ENCODE measurements at places on chromosomes 5 and 9. TPM values are rescaled to one million over a fixed set of nuclear protein-coding genes. Genes with fewer than 3 reads are reported as not detected.

The GPR21 gene
- polyA plus RNA-seq, result 0.32 TPM

DNA sequence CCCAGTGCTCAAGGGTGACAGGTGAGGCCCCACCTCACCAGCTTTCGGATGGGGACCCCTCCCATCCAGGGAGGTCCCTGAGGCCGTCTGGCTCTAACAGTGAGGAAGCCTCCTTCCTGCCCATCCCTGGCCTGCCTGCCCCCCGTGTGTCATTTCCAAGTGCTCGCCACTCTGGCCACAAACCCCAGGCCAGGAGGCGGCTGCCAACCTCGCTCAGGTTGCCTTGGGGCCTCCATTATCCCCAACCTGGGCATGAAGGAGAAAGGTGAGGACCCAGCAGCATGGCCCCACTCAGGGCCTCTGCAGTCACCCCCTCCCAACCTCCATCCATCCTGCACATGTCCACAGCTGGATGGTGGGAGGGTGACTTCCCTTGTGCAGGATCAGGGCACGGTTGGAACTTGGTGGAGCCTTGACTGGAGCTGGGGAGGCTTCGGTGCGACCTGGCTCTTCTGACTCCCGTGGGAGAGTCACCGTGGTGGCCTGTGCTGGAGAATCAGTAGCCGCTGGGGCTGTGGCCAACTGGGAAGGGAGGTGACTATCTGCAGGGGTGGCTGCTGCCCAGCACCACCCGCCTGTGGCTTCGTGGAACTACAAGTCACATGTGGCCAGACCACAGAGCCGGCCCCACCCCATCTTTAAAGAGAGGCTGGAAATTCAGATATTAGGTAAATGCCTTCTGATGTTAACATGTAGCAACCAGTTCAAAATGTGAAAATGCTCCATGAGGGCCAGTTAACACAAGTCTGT is 37.5 kb upstream of the GFPT2 start:
- no peak for DNase-seq
- no peaks in the 10 kb centered on the region for H3K4me1 ChIP-seq
- H3K27me3 ChIP-seq, result no peaks in the 10 kb centered on the region
- H3K36me3 ChIP-seq, result no peaks in the 10 kb centered on the region

GRCh38 chr5:124297826-124298225 is 448.6 kb downstream of the ZNF608 start:
- no peak overlapping the region for H3K4me3 ChIP-seq
- H3K27ac ChIP-seq, result no peak overlapping the region
- DNase-seq, result no peak
- H3K36me3 ChIP-seq, result no peaks in the 10 kb centered on the region

The LCN12 gene
- polyA plus RNA-seq, result 6.9 TPM

DNA sequence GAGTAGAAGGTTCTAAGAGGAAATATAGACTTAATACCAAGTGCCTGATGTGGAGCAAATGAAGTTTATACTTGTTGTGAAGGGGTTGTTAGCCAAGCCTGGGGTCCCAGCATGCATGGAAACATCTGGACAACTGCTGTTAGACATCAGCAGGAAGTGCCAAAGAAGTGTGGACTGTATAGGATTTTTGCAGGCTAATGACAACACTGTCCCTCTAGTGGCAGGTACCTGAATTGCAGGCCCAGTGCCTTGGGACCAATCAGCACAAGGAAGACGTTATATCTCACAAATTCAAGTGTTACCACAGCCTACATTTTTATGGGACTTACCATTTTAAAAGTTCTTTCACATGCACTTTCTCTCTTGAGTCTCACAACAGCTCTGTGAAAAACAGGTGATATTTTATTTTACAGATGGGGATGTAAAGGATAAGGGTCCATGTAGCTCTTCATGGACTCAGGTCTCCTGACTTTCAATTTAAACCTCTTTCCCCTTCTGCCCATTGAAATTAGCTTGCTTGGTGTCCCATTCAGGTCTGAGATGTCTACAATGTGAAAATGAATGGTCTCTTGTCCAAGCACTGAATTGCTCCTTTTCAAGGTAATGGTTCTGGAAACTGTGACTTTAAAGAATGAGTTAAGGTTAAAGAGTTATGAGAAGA is 89.0 kb upstream of the MAP1B start:
- H3K4me3 ChIP-seq, result no peak overlapping the region
- peaks cover 6% of the 10 kb centered on the region for H3K4me1 ChIP-seq
- no peak overlapping the region for H3K27ac ChIP-seq

The CDC20B gene
- not detected for polyA plus RNA-seq

GRCh38 chr9:135958485-135958884 is 2.7 kb downstream of the UBAC1 start:
- H3K27ac ChIP-seq, result no peak overlapping the region
- no peak overlapping the region for H3K4me3 ChIP-seq
- DNase-seq, result no peak

The ENC1 gene
- polyA plus RNA-seq, result 64.4 TPM

DNA sequence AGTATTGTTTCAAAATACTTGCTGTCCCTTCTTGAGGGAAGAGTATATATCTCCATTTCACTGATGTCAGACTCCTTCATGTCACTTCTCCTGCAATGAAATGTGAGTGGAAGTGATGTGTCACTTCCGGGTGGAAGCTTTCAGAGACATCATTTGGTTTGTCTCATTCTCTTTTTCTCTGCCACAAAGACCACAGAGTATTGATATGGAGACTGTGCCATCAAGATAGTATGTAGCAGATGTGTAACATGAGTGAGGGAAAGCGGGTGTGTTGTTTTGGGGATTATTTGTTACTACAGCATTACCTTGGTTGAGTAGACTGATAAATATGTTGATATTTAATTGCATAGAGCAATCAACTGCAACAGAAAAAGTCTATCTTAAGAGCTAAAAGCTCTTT is 169.8 kb downstream of the FBXL7 start:
- no peak overlapping the region for H3K4me3 ChIP-seq
- H3K27ac ChIP-seq, result no peak overlapping the region
- no peak for DNase-seq
- no peaks in the 10 kb centered on the region for H3K27me3 ChIP-seq

- H3K4me3 ChIP-seq, result no peak overlapping the region
- no peaks in the 10 kb centered on the region for H3K4me1 ChIP-seq
- no peaks in the 10 kb centered on the region for H3K27me3 ChIP-seq
- peaks cover 9% of the 10 kb centered on the region for H3K36me3 ChIP-seq
- no peak for DNase-seq
- no peak overlapping the region for H3K27ac ChIP-seq
Observed at GRCh38 chr5:160105686-160106360, 13.4 kb downstream of the PWWP2A start.

DNA sequence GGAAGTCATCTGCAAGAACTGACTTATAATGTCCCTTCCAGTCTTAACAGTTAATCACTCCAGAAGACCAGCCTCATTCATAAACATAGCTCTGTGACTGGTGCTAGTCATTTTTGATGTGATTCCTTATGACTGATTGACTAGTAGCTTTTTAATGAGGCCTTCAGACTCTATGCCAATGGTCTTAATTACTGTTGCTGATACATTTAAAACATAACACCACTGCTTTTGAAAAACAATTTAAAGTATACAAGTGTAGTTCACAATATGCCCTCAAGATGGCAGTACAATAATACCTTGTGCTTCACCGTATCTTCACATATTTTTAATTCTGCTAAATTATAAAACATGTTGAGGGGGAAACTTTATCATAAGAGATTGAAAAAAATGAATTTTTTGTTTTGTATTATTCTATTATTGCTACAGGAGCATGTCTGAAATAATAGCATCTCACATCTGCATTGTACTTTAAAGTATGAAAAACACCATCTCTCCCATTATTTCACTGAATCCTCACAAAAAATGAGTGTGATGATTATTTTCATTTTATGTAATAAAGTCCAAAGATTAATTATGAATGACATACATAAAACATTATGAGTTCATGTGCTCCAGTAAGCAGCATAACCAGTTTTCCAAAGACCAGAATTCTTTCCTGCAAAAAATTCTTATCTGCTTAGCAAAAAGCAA is 55.2 kb upstream of the SHISAL2B start:
- no peak overlapping the region for H3K27ac ChIP-seq
- no peak for DNase-seq
- no peaks in the 10 kb centered on the region for H3K4me1 ChIP-seq
- no peaks in the 10 kb centered on the region for H3K36me3 ChIP-seq
- no peaks in the 10 kb centered on the region for H3K27me3 ChIP-seq

DNA sequence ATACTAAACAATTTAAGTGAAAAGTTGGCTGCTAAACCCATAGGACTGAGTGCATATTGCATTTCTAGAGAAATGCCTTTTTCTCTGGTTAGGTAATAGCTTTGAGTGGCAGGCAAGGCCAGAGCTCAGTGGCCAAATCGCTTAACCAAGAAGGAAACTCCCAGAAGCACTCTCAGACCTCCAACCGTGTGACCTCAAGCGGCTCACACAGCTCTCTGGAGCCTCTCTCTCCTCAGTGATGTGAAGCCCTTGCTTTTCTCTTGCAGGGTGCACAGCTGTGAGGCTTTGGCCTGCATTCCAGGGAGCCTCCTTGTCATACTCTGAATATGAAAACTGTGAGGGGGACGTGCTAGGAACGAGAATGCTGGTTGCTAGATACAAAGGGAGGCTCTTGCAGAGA is 106.7 kb downstream of the INSYN2B start:
- no peak overlapping the region for H3K4me3 ChIP-seq
- H3K27me3 ChIP-seq, result no peaks in the 10 kb centered on the region
- no peaks in the 10 kb centered on the region for H3K36me3 ChIP-seq
- H3K4me1 ChIP-seq, result no peaks in the 10 kb centered on the region

GRCh38 chr5:65327582-65327981 is 154.1 kb downstream of the ADAMTS6 start:
- no peaks in the 10 kb centered on the region for H3K27me3 ChIP-seq
- no peak overlapping the region for H3K4me3 ChIP-seq
- H3K27ac ChIP-seq, result no peak overlapping the region

The ADAMTS13 gene
- polyA plus RNA-seq, result 4.5 TPM

GRCh38 chr5:82150559-82150958 is 127.6 kb downstream of the RPS23 start:
- DNase-seq, result no peak
- no peaks in the 10 kb centered on the region for H3K36me3 ChIP-seq
- no peaks in the 10 kb centered on the region for H3K4me1 ChIP-seq
- H3K27me3 ChIP-seq, result no peaks in the 10 kb centered on the region

The SMIM3 gene
- 96.7 TPM for polyA plus RNA-seq

DNA sequence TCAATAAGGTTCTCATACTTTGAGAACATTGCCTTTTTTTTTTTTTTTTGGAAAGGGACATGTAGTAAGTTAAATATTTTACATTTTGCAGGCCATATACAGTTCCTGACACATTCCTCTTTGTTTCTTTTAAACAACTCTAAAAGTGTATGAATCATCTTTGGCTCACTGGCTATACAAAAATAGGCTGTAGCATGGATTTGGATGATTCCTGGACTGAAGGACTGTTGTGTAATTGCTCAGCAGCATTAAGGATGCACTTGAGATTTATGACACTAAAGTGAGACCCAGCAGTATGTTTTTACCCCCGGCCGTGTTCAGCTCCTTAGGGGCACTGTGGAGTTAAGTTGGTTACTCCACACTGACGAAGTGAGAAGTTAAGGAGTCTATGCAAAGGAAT is 41.3 kb downstream of the VPS13A start:
- no peak overlapping the region for H3K4me3 ChIP-seq
- no peaks in the 10 kb centered on the region for H3K27me3 ChIP-seq
- no peak overlapping the region for H3K27ac ChIP-seq
- peaks cover 18% of the 10 kb centered on the region for H3K36me3 ChIP-seq

DNA sequence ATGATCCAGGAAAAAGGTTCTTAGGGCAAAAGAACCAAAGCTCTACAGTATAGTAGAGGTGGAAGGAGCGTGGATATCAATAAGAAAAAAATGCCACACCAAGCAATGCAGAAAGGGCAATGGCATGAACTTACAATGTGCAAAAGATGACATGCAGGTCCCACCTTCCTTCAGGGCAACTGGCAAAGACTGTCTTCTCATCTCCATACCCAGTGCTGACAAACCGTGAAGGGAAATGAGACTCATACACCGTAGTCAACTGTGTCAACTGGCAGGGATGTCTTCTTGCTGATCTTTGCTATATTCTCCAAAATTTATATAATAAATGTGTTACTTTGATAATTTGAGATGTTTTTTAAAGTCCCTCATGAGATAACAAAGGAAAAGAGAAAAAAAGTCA is 36.0 kb downstream of the MED27 start:
- no peak overlapping the region for H3K27ac ChIP-seq
- no peak for DNase-seq
- H3K4me3 ChIP-seq, result no peak overlapping the region
- peaks cover 5% of the 10 kb centered on the region for H3K4me1 ChIP-seq
- no peaks in the 10 kb centered on the region for H3K27me3 ChIP-seq

The ZFP37 gene
- 0.78 TPM for polyA plus RNA-seq

DNA sequence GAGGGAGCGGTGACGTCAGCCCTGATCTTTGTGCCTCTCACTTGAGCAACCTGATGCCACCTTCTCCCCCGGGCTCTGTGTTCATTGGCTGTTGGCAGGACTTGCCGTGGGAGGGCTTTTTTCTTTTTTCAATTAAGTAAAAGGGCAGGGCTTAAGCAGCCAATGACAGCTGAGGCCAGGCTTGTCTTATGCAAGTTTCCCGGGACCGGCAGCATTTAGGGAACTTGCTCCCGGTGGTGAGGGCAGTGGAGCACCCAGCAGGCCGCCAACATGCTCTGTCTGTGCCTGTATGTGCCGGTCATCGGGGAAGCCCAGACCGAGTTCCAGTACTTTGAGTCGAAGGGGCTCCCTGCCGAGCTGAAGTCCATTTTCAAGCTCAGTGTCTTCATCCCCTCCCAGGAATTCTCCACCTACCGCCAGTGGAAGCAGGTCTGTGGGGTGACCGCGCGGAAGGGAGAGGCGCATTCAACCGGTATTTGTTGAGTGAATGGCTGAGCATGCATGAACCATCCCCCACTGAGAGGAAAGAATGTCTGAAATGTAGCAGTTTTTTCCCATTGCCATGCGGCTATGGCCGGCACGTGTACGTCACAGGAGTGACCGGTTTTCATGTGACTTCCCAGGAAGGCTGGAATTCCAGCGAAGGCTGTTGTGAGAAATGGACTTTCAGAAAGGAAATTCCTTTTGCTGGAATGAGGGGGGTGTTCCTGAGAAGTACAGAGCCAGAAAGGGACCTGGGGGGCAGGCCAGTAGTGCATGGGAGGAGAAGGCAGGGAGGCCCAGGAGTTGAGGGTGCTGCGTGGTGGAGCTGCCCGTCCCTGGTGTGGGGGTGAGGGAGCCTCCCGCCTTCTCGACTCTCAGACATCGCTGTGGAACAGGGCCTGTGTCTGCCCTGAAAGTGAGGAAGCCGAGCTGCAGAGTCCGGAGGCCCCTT is 29.0 kb downstream of the PTGES2 start:
- peak; percentile 98 for DNase-seq
- H3K27me3 ChIP-seq, result no peaks in the 10 kb centered on the region
- peaks cover 86% of the 10 kb centered on the region for H3K4me1 ChIP-seq
- peak overlapping the region; percentile 92 for H3K27ac ChIP-seq

- H3K4me1 ChIP-seq, result no peaks in the 10 kb centered on the region
- no peaks in the 10 kb centered on the region for H3K36me3 ChIP-seq
- DNase-seq, result no peak
- H3K27me3 ChIP-seq, result no peaks in the 10 kb centered on the region
- no peak overlapping the region for H3K4me3 ChIP-seq
Observed at GRCh38 chr9:100725371-100725770, 147.5 kb downstream of the CAVIN4 start.

DNA sequence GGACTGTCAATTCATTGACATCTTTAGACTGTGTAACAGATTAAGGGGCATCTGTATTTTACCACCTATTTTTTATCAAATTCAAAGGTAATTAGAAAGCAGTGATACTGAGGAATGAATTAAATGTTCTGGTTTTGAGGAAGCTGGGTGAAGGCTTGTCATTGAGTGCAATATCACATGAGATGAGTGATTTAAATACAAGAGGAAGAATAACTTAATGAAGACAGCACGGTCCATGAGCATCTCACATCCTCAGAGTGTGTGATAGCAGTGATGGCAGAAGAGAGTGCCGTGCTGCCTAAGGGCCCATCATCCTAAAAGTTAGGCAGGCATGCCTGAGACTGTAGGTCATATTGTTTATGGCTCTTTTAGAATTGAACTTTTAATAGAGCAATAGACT is 263.3 kb downstream of the MAST4 start:
- no peaks in the 10 kb centered on the region for H3K27me3 ChIP-seq
- no peak for DNase-seq
- no peaks in the 10 kb centered on the region for H3K4me1 ChIP-seq
- H3K27ac ChIP-seq, result no peak overlapping the region
- H3K4me3 ChIP-seq, result no peak overlapping the region
